WERI-Rb-1 (cell line): ENCODE measurements at places on chromosomes 6 and 20.
A peak's percentile ranks its signal among the peaks of the same experiment; 100 is the strongest.

DNA sequence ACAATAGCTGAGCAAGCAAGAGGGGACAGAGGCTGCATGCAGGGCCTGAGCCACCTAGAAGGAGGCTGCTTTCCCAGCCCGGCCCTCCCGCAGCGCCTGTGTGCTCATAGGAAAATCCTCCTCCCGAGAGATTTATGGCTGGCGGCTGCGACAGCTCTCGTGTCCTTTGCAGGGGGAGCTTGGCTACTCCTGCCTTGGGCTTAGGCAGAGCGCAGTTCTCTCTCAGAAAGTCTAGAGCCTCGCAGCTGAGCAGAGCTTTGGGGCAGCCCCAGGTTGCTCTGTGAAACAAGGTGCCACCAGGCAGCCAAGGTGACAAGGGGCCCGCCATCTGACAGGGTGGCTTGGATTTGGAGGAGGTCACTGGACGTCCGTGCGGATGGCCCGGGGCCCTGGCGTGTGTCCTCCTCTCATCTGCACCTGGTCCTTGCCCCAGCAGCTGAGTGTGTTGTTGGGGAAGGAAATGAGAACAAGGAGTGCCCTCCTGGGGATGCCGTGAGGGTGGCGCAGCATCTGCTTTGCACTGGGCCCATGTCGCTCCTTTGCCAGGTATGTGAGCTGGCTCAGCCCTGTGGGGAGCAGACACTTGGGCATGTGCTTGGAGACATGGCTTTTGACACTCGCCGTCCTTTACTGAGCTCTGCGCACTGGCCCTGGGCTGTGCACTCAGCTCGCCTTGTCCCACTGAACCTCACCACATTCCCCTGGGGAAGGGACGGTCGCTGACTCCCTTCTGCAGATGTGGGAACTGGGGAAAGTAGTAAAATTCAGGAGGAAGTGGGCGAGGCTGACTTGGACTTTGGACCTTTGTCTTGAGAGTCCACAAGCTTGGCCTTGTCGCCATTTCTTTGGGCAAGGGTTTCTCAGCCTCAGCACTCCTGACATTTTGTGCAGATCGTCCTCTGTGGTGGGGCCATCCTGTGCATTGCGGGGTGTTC lies 41.9 kb downstream of the EDN3 start:
- DNase-seq = peak; percentile 81

GRCh38 chr6:378090-378957 lies 13.2 kb upstream of the IRF4 start:
- no peak for DNase-seq

- DNase-seq = no peak
Observed at GRCh38 chr6:156166093-156166492, 611.1 kb upstream of the ARID1B start.

GRCh38 chr6:42165016-42165415 lies 8.1 kb upstream of the GUCA1A start:
- peak; percentile 52 for DNase-seq

DNA sequence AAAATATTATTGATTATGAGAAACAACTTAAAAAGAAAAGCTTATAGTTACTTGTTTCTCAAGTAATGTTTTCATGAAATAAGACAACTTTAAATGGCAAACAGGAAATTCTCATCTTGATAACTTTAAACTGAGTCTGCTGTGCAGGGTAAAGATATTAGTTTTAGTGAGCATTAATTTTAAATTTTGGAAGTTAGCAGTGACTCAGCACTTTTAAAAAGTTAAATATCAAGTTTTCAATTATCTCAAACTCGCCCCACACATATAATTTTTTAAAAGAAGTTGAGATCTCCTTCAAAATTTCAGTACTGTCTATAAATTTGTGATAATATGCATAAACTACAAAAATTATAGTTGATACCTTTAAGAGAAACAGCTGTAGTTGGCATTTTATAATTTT lies 337.3 kb upstream of the NT5E start:
- no peak for DNase-seq

DNA sequence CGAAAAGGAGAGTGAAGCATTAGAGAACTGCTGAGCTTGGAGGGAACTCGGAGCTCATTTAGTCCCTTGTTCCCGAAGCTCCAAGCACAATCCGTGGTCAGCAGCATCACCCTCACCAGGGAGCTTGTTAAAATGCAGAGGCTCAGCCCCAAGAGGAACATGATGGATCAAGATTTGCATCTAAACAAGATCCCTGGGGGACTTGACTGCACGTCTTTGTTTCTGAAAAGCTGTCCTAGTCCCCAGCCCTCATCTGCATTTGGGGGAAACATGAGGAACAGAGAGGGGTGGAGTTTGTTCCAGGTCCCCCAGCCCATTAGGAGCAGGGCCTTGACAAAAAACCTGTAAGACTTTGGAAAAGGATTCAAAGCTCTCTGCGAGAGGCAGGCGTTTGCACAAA lies 4.1 kb upstream of the LBP start:
- no peak for DNase-seq

DNA sequence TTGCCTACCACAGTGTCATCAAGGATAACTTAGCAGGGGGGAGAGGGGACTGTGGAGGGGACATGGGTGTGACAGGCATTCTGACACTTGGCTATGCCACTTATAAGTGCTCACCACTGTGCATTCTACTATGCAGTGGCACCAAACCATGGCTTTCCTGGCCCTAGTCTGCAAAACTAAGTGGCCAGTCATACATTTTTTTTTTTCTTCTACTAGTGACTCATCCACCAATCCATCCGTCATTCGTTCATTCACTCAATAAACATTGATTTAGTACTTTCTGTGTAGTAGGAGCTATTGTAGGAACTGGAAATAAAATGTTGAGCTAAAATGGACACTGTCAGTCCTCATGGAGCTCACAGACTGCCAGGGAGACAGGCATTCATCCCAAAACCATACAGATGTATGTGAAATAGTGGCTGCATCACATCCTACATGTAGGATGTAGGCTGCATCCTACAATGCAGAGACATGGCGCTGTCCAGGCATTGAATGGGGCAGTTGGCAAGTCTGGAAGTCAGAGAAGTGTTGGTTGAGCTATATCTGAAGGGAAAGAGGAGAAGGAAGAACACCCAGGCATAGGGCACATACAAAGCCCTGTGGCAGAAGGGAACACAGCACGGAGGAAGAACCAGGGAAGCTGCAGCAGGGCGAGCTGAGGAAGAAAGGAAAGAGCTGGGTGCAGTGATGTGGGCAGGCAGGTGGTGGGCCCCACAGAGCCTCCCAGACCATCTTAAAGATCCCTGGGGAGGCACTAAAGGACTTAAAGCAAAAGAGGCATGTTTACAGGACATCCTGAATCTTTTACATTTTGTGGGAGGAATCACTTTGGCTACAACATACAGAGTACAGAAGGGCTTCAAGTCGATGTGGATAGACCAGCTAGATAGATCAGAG lies 224.4 kb downstream of the UST start:
- DNase-seq = no peak

DNA sequence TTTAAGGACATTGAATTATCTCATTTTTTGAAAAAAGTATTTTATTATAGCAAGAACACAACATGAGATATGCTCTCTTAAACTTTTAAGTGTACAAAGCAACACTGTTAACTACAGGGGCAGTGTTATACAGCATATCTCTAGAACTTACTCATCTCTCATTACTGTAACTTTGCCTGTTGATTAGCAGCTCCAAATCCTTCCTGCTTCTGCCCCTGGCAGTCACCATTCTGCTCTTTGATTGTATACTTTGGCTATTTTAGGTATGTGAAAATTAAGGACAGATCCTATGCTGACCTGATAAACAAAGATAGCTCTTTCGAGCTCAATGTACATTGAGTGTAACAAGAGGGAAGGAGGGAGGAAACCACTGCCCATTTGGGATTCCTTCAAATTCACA lies 1349.8 kb upstream of the GJE1 start:
- DNase-seq = no peak

DNA sequence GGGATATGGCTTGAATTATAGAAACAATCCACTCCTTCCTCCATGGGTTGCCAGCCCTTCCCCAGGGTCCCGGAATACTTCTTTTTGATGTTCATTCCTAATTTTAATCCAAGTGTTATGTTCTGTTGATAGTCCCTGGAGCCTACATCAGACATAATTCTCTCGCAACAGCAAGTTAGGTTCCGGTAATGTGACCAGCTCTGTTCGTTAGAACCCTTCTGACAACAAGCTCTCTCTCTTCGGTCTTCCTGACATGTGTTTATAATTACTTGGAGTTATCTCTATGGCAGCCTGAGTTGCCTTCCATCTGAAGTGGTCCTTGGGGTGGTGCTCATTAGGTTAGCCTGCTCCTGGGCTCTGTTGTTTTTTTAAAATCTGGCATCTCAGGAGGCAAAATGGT lies 506.9 kb upstream of the JARID2 start:
- DNase-seq = no peak

DNA sequence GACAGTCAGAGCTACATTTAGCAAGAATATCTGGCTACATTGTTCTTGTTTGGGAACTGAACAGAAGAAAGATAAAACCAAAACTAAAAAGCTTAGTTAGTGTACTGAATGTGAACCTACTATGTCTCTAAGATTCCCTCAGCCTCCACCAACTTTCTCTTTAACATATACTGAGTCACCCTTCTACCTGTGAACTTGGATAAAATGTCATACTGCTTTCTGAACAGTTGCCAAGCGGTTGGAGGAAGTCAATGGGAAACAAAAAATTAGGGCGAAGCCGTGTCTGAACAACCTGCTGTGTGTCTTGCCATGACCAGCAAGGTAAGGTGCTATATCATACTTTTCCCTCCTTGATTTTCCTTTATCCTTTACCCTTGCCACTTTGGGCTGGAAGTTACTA lies 243.5 kb downstream of the BTBD9 start:
- no peak for DNase-seq

GRCh38 chr6:57255451-57256169 lies 33.5 kb upstream of the RAB23 start:
- DNase-seq = no peak

- DNase-seq = no peak
Observed at GRCh38 chr6:41670703-41671360, 32.6 kb downstream of the MDFI start.

- no peak for DNase-seq
Observed at GRCh38 chr6:21426841-21427490, 166.6 kb upstream of the SOX4 start.

DNA sequence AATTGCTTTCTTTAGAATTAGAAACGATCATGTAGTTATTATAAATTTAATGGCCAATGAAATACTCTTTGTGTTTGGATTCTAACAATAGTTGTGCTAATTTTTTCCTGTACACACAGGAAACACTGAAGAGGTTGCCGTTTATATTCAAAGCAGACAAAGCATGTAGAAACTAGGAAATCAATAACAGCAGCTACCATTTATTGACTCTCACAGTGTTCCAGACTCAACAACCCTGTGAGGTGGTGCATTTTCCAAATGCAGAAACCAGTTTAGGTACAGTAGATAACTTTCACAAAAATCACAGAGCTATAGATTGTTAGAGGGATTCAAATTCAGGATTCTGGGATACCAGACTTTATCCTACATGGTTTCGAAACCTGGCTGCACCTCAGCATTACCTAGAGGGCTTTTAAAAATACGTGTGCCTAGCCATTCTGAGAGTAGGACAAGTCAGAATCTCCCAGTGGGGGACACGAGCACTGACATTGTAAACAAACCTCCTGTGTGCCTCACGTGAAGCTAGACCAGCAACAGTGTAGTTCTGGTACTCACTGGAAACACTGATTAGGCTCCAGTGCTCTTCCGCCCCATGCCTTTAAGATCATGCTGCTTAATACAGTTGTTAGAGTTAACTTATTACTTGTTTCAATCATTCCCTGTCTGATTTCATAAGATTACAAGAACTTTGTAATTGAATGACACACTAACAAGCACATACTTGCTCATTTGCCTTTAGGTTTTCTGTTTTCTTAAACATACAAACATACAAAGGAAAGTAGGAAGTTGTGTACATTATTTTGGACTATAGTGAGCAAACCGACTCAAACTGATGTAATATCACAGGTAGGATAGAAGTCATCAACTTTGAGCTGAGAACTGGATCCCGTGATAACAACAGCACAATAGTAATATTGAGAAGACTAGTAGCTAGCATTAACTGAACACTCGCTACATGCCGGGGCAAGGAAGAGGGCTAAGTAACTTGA lies 65.8 kb downstream of the MAP3K4 start:
- no peak for DNase-seq

GRCh38 chr6:161366301-161366923 lies 92.6 kb upstream of the AGPAT4 start:
- no peak for DNase-seq

DNA sequence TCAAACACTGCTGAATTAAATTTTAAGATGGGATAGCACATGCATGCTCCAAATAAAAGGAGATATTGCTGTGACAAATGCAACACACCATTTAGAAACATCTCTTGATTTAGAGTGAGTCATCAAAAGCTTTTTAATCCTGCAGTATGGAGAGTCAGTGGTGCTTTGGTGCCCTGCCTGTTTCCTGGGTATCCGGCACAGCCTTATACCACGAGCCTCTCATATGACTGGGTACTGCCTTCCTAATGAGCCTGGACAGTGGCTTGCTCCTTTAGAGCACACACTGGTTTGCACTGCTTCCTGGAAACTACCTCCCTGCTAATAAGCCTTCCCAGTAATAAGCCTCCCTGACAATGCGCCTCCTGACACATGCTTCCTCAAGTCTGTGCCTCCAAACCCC lies 65.3 kb upstream of the KCNK16 start:
- DNase-seq = no peak

DNA sequence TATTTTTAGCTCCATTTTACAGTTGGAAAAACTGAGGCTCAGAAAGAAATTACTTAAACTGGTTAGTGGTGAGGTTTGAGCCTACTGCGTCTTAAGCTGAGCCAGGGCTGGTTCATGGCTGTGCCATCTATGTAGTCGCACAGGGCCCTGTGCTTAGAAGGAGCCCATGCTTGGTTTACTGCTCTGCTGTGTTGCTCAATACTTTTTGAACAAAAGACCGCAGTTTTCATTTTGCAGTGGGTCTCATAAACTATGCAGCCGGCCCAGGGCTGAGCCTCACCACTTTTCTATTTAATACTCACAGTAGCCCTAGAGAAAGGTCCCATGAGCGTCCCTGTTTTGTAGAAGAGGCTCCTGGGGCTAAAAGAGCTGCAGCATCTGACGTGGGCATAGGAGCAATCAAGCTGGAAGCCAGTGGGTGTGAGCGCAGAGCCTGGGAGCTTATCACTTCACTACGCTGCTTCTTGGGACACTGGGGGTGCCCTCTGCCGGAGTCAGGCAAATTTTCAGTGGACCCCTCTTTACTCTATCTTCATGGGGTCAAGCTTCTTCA lies 501 bp downstream of the SIRPB2 start:
- no peak for DNase-seq

- no peak for DNase-seq
Observed at GRCh38 chr20:50675671-50676376, 15.5 kb downstream of the RIPOR3 start.

- no peak for DNase-seq
Observed at GRCh38 chr20:33499355-33499754, 9.5 kb downstream of the CBFA2T2 start.

DNA sequence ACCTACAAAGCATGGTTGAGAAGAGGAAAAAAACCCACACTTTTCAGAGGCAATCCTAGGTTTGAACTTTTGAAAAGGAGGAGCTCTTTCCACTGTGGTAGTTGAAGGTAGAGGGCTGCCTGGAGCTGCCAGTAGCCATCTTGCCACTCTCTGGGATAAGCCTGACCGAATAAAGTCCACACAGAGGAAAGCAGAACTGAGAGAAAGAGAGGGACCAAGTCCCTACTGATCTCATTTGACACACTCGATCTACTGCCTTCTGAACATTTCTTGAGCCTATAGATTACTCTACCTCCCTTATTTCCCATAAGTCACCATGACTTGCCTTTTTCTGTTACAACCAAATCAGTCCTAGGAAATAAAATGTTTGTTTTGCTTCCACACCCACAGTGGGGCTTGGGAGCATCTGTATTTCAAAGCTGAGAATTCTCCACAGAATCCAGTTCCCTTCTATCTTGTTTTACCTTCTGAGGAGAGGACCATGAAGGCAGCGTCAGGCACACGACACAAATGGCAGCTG lies 147.0 kb upstream of the PTPRK start:
- DNase-seq = no peak
